Osteocyte (in vitro differentiated cells): ENCODE measurements at places on chromosomes 11 and 22.

DNA sequence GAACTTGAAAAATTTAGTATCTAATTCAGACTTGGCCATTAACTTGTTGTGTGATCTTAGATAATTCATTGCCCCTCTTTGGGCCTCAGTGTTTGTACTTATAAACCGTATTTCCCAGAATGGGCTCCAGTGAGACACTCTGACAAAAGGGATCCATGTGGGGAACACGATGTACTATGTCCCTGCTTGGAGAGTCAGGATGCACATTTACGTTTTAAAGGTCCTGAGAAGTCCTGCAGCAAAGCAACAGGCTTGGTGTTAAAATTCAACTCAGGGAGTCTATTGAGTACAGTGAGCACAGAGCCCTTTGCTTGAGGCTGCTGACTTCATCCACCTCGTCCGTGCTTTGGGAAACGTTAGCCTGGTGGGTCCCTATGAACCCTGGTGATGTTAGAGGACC, 9.0 kb downstream of the WNT11 start:
- no peak for DNase-seq

DNA sequence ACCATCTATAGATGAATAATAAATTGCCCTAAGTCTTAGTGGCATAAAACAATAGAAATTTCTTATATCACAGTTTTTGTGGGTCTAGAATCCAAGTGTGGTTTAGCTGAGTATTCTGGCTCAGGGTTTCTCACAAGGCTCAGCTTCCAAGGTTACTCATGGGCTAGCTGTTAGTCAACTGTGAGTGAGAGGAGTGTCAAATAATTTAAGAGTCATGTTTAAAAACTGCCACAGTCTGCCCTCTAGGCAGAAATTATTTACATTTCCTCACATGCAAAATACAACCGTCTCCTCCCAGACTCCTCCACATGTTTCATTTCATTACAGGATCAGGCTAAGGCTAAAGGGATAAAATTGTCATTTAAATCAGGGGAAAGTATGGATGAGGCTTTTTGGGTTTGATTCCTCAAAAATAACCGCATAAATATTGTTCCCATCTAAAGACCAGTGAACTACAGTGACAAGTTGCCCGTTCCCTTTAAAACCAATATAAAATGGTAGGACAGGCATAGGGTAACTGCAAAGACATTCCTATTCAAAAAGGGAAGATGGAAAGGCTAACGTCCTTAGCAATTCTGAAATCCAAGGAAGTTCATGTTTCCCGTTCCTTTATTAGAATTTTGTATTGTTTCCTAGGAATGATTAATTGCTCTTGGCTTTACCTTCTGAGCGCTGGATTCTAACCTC, 324.3 kb downstream of the DYNC2H1 start:
- no peak for DNase-seq

DNA sequence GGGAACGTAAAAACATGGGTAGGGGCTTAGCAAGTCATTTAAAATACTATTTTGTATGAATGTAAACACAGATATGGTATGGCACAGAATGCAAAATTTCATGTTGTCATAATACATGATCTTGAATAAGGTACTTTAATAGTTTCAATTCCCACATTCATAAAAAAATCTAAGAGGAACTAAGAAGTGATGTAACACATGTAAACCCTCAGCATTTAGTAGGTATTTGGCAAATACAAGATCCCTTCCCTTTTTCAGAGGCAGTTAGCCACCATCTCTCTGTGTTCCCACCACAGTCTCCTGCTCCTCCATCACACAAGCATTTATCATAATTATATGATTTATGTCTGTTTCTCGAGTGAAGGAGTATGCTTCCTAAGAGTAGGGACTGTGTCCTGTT, 251.8 kb downstream of the TENM4 start:
- DNase-seq: no peak

GRCh38 chr11:107329164-107329563, 128.5 kb downstream of the CWF19L2 start:
- DNase-seq: no peak

GRCh38 chr11:1181420-1181819, 23.7 kb downstream of the MUC5AC start:
- DNase-seq: no peak

GRCh38 chr11:1532014-1532586, 40.0 kb downstream of the DUSP8 start:
- DNase-seq: no peak

DNA sequence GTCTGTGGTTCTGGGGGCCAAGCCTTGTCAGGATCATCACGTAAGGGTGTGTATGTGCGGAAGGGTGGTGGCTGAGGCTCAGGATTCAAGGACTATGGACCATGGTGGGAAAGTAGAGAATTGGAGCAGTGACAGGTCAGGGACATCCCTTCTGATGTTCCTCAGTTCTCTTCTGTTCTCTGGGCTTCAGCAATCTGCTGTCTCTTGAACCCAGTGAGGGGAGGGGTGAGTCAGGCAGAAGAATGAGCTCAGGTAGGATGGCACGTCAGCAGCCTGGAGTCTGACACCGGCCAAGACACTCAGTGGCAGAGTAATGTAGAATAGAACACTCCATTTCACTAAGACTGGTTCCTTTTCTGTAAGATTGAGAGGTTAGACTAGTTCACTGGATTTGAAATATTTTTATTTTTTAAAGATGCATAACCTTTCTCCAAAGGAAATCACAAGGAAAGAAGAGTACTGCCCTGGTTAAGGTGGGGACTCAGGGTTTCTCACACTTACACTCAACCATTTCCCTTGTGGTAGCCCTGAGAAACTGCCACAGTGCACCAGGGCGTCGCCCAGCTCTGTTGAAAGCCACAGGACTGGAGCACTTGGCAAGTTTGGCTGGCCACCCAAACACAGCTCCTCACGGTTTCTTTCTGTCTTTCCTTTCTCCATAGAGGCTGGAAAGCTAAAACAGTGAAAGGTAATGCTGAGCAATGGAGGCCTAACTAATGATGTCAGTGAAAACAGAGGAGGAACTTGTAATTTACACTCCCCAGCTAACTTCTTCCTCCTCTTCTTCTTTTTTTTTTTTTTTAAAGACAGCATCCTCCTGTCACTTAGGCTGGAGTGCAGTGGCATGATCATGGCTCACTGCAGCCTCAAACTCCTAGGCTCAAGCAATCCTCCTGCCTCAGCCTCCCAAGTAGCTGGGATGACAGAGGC, 23.1 kb upstream of the MICAL2 start:
- no peak for DNase-seq

GRCh38 chr11:118648291-118648690, 31.2 kb downstream of the TREH start:
- no peak for DNase-seq

DNA sequence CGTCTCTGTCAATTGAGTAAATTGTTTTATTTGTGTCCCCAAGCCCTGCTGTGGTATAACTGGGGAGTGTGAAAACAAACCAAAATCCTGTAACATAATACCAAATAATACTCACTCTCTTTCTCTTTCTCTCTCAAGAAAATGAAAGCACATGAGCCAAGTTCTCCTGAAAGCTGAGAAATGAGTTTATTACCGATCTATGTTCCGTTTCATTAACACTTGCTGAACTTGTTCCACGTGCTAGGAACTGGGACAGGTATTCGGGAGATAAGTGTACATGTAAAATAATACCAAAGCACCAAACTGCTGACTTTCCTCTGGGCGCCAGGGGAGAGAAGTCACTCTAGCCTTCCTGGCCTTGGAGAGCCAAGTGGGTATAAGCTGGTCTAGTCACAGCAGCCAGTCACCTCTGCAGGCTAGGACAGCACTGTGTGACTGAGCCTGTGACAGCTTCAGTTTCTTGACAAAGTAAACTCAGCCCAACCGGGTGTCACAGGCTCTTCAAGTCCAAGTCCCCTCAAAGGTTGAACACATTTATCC, 23.1 kb downstream of the CD6 start:
- no peak for DNase-seq

- peak; percentile 86 for DNase-seq
Observed at GRCh38 chr22:50529897-50530579, at the start of gene TYMP. Gene TYMP, minus strand, starts transcription at chr22:50530012. Its CDS starts 303 bp downstream, at chr22:50529709.

DNA sequence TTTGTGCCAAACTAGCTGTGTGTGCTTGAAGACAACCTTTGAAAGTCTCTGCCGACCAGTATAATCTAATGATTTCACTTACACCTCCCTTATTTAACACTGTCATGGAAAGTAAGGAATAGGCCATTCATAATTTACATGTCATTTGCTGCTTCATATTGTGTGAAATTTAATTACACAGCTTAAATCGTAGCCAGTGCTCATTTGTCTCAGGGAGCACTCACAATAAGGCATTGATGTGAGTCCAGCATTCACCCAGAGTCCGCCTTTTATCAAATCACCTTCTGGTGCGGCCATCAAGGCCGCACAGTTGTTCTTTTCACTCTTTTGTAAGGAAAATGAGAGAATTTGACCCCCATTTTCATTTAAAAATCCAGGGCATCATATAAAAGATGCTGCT, 46.9 kb downstream of the PAX6 start:
- DNase-seq: no peak

- DNase-seq: no peak
Observed at GRCh38 chr11:66393954-66394353, 22.4 kb upstream of the SLC29A2 start.

DNA sequence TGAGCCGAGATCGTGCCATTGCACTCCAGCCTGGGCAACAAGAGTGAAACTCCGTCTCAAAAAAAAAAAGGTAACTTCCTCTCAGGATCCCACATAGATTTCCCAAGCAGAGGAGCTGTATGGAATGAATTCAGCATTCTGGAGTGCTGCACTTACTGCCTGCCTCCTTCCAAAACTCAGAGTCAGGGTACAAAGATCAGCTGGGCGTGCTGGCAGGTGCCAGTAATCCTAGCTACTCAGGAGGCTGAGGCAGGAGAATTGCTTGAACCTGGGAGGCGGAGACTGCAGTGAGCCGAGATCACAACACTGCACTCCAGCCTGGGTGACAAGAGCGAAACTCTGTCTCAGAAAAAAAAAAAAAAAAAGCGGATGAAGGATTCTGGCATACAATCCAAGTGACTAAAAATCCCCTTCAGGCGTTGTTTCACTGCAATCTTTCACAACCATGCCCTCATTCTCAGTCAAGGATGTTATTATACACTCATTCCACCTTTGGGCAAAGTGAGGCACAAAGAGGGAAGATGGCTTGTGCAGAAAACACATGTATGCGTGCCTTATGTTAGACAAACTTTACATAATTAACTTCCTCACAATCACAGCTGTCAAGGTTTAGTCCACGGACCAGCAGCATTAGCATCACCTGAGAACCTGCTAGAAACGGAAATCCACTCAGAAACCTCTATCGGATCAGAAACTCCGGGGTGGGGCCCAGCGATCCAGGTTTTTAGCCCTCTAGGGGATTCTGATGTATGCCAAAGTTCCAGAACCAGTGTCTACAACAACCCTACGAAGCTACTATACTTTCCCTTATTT, 1.1 kb upstream of the NOL12 start:
- no peak for DNase-seq

DNA sequence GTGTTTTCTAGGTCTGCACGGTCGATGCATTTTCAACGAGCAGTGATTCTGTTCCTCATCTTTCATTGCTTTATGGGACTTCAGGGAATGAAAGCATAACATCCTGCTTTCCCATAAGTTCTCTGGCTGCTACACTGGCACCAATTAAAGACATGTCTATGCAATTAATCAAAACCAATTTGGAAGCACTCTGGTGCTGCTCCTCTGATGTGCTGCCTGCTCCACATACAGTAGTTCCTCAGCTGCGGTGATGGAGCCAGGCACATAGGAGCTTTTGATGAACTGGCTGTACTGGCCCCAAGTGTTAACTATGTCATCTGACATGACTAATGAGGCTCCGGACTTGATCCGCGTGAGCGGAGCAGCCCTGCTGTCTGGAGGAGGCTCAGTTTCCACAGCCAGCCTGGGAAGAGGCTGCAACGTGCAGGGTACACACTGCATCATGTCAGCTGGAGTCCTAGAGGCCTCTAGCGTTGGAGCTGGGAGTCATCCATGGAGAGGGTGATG, 29.8 kb downstream of the GVQW3 start:
- DNase-seq: no peak

DNA sequence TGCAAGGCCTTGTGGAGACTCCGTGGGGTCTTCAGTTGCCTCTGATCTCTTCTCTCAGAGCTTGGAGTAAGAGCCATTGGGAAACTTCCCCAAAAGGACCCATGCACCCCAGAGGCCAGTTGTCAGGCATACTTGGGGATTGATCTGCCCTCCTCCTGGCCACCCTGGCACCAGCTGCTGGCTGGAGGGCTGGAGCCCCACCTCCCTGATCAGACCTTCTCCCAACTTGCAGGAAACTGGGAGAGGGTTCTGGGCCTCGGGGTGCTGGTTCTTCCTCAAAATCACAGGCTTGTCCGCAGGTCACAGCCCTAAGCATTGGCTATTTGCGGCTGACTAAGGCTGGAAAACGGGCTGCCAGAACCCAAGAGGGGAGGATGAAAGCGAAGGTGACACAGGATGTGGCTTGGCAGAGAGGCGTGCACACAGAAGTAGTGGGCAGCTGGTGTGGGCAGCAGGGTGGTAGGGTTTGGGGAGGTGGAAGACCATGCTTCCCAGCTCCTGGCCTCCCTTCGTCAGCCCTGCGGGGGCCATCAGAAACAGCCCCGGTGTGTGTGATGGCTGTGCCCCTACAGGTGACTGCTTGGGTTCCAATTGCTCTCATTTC, 1.3 kb upstream of the DGKZ start:
- no peak for DNase-seq
